ENCODE measurements at places on chromosomes 6 and 20.
A peak's percentile ranks its signal among the peaks of the same experiment; 100 is the strongest.

DNA sequence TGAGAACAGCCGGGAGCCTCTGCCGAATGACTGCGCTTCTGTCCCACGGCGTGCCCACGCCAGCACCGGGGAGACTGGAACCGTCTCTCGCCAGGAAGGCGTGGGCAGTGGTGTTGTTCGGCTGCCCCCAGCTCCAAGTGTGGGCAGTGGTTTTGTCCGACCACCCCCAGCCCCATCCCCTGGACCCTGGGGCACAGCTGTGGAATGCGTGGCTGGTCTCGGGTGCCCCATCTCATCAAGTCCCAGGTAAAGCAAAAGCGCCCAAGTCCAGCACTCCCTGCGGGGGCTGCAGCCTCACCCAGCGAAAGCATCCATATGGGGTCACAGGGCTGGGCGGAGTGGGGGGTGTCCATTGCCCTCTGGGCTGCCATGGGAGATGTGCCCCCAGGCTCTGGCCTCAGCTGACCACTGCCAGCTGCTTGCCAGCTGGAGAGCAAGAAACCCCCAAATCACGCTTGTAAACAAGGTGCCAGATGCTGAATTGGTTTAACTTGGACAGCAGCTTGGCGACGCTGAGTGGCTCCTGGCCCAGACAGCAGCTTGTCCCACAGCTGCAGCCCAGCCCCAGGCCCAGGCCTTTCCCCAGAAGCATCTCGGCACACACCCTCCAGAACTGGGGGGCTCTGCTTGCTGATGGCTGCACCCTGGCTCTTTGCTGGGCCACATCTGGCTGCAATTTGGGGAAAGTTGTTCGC lies 4.5 kb downstream of the CABLES2 start:
- H3K27ac ChIP-seq: no peak overlapping the region
- peaks cover 18% of the 10 kb centered on the region for H3K4me1 ChIP-seq
- no peak for DNase-seq
- no peak overlapping the region for H3K4me3 ChIP-seq

DNA sequence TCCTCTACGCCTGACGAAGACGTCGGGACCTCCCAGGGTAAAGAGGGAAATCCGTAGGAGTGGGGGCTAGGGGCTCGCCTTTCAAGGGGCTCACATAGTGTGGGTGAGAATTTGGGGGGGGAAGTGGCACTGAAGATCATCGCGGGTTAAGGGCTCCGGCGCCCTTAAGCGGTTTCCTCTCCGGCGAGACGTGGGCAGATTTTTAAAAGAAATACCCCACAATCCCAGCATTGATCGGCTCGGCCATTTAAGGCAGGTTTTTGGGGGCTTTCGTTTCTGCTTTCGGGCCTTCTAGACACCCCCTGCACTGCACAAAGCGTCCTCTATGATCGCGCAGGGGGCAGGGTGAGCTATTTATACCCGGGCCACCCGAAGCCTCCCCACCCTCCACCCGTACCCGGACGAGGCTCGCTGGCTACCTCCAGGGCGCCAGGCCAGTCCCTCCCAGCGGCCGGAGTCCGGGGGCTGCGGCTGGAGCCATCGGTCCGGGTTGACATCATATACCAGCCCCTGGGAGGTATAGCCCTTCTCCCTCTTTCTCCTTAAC lies 1.2 kb downstream of the NKX2-2 start:
- no peak overlapping the region for H3K27ac ChIP-seq
- peaks cover 5% of the 10 kb centered on the region for H3K36me3 ChIP-seq
- peak overlapping the region; percentile 61 for H3K4me3 ChIP-seq
- H3K27me3 ChIP-seq: peaks cover 91% of the 10 kb centered on the region
- DNase-seq: no peak

GRCh38 chr20:33694639-33695012 lies 8.4 kb upstream of the E2F1 start:
- H3K27ac ChIP-seq: peak overlapping the region; percentile 13
- no peaks in the 10 kb centered on the region for H3K27me3 ChIP-seq
- no peak overlapping the region for H3K4me3 ChIP-seq
- no peaks in the 10 kb centered on the region for H3K4me1 ChIP-seq
- DNase-seq: no peak

GRCh38 chr6:55512904-55513303 lies 66.1 kb downstream of the HMGCLL1 start:
- no peaks in the 10 kb centered on the region for H3K36me3 ChIP-seq
- no peaks in the 10 kb centered on the region for H3K4me1 ChIP-seq
- DNase-seq: no peak
- H3K4me3 ChIP-seq: no peak overlapping the region
- H3K27ac ChIP-seq: no peak overlapping the region

DNA sequence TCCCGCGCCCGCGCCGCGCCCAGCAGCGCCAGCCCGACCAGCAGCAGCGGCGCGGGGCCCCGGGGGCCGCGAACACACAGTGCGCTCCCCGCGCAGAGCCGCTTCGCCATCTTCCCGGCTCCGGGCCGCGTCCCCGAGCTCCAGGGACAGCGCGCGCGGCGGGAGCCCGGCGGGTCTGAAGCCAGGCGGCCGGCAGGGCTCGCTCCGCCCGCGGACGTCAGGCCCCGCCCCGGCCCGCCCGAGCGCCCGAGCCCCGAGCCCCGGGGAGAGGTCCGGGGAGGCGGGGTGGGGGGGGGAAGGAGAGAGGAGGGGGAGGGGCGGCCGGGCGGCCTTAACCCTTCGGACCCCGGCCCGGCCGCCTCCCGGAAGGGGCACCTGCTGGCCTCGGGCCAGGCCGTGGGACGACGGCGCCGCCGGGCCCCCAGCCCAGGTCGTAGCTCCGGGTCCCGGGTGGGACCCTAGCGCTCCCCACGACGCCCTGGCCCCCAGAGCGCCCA lies at the start of gene LAMA5:
Gene LAMA5 (minus strand): TSS at position 177 of the 497 bp plus-strand sequence. CDS start 67 bp downstream, at position 110.
- no peaks in the 10 kb centered on the region for H3K4me1 ChIP-seq
- H3K36me3 ChIP-seq: peaks cover 2% of the 10 kb centered on the region
- DNase-seq: no peak
- no peak within 1 kb of the TSS for H3K27ac ChIP-seq
- peaks cover 60% of the 10 kb centered on the region for H3K27me3 ChIP-seq
- peak within 1 kb of the TSS; percentile 80 for H3K4me3 ChIP-seq

Data from central memory CD8-positive, alpha-beta T cell (primary cell).